Anterior cingulate cortex (tissue), 58 donors: ENCODE measurements at places on chromosomes 2 and 18.

- no peak for DNase-seq
Measured at GRCh38 chr2:134482766-134483340, 229.0 kb downstream of the MGAT5 start.

DNA sequence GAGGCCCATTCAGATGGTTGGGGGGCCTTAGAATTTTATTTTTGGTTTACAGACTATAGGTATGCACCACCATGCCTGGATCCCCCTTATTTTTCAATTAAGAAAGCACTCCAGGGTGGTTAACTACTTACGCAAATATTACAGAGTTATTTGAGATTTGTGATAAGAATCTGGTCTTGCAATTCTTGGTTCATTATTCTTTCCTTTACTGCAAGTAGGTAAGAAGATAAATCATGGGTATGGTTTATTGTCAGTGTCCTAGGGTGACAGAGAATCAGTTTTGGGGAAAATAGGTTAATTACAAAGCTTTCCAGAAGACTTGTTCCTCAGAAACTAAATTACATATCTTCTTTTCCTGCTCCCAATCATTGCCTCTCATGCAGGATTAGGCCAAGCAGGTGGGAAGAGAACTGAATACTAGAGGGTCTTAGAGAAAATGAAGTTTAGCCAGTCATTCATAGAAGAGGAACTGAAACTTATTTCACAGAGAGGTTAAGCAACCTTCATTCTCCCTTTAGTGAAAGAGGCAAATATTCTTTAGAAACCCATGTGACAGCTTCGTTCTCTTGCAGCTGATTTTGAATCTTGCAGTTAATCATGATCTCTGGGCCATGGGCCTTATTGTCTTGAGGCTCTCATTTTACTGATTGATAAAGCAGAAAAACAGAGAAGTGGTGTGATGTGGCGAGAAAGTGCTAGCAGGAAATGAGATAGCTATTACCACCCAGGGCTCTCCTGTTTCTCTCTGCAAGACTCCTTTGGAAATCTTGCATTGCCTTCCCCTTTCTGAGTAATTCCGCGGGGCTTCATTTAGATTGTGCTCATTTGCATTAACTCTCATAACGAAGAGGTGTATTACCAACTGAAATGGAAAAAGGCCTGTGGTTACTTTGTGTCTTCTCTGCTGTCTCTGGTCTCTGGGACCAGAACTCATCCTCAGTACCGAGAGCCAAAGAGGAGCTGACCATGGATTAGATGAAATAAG is 44.8 kb upstream of the ARHGAP25 start:
- no peak for DNase-seq

GRCh38 chr2:136173126-136173525 is 55.2 kb upstream of the CXCR4 start:
- no peak for DNase-seq

- DNase-seq: no peak
Measured at GRCh38 chr2:181848261-181848886, 43.2 kb upstream of the ITPRID2 start.

DNA sequence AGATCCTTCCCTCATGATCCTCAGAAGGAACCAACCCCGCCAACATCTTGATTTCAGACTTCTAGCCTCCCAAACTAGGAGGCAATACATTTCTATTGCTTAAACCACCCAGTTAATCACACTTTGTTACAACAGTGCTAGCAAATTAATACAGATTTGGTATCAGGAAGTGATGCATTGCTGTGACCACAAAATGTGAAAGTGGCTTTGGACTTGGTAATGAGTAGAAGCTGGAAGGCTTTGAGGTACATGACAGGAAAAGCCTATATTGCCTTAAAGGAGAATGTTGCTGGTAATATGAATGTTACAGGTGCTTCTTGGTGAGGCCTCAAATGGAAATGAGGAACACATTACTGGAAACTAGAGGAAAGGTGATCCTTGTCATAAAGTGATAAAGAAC is 260.3 kb downstream of the SATB2 start:
- DNase-seq: no peak

DNA sequence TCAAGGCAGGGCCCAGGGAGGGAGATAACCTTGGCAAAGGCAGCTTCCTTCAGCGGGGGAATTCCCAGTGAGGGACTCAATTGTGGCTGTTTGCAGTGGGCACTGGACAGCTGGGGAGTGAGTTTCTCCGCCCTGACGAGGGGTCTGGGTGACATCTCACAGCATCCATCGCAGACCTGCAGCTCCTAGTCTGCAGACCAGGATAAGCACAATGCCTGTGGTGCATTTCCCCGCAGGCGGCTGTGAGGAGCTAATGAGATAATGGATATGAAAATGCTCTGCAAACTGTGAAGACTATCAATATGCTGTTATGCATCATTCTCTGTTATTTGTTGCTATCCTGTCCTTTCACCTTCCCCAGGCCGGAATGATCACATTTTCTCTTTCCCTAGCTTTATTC is 30.0 kb upstream of the CYP1B1 start:
- DNase-seq: no peak

GRCh38 chr18:7414459-7414858 is 152.7 kb upstream of the PTPRM start:
- DNase-seq: no peak

DNA sequence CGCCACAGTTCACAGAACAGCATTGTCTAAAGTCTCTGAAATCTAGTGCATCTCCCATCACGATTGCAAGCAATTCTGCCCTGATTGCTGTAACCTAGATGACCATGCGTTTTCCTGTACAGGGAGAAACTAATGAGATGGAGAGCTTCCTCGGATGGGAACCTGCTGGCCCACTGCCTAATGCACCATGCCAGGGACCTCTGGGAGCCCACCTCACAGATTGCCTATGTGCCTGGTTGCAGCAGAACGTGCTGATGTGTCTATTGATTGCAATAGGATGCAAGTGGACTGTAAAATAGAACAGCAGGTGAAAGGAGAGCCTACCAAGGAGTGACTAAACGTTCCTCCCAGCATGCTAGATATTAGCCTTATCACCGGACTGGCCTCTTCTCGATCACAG is 141.0 kb upstream of the RAB12 start:
- no peak for DNase-seq

DNA sequence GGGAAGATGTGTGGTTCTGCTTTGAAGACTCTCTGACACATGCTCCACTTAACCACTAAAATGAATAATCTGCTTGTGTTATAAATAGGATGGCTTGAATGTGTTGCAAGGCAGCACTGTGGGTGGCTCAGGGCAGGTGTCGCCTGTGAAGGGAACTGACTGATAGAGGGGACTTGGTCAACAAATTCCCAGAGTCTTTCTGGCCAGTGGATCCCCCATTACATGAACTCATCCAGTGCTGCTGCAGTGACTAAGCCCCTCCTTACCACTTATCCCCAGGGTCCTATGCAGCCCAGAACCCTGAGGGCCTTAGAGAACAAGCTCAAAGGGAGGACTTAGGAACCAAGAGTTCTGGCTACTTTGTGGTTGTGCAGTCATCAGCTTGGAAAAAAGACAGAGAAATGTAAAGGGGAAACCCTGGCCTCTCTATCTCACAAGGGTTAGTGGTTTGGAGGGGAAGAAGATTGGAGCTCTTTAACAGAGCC is 226.2 kb upstream of the TNP1 start:
- no peak for DNase-seq

- DNase-seq: no peak
Measured at GRCh38 chr2:222504191-222504590, 79.8 kb downstream of the SGPP2 start.

- DNase-seq: no peak
Measured at GRCh38 chr18:5457462-5457957, 86.3 kb downstream of the EPB41L3 start.

GRCh38 chr2:105768176-105768575 is 23.5 kb downstream of the NCK2 start:
- no peak for DNase-seq

GRCh38 chr2:28160986-28161425 is 231.7 kb upstream of the FOSL2 start:
- no peak for DNase-seq

DNA sequence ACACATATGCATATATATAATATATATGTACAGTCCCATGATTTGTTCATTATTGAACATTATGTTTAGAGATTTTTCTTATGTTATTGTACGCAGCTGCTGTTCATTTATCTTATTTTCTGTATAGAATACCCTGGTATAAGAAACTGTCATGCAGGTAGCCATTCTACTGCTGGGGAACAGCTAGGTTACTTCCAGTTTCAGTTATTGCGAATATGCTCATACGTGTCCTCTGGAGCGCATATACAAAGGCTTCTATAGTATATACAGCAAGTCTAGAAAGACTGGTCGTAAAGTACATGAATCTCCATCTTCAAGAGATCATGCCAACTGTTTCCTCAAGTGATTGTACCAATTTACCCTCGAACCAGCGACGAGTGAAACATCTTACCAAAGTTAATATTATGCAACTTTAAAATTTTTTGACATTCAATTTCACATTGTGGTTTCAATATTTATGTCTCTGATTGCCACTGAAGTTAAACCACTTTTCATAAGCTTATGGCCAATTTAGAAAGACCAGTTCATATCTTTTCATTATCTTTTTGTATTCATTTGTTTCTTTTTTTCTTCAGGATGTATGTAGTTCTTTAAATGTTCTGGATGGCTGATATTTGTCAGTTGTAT is 53.5 kb downstream of the RDH14 start:
- DNase-seq: no peak

DNA sequence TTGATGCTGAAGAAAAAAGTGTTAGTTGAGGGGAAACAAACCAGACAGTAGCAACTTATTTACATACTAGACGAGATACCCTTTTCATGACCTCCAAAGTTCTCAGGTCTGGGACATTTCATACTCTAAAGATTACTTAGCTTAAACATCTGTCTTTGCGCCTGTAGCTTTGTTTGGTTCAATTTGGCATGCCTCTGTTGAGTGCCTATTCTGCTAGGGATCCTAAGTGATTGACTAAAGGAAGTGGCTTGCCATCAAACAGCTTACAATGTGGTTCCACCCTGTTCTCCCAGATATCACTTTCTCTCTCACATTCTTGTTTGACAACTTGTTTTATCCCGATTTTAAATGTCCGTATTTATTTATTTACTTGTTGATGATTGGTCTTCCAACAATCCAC is 488.8 kb downstream of the PARD3B start:
- no peak for DNase-seq
